CD4-positive, alpha-beta T cell treated with Interferon gamma for 1 hour (primary cell): ENCODE measurements at places on chromosomes 12 and 14.

DNA sequence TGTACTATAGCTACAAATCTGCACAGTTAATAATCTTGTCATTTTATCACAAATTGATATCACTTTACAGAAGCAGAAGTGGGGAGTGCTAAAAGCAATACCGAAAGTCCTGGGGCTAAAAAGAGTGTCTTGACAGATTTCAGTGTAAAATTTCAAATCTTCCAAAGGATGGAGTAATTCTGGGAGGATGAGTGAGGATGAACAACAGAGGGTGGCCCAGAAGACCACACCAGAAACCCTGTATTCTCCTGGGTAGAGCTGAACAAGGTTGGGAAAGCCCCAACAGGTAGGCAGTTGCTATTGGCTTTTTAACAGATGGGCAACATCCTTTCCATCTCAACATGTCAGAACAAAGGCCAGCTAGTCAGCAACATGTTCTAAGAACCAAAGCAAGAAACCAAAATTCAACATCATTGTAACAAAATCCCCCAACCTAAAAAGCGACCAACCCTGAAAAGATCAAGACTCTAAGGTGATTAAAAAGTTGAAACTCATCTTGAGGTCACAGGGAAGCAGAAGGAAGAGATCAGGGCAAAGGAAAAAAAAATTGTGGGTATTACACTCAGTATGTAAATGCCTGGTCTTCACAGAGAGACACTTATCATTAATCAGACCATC, 38.8 kb downstream of the CBX5 start:
- no peak for DNase-seq

DNA sequence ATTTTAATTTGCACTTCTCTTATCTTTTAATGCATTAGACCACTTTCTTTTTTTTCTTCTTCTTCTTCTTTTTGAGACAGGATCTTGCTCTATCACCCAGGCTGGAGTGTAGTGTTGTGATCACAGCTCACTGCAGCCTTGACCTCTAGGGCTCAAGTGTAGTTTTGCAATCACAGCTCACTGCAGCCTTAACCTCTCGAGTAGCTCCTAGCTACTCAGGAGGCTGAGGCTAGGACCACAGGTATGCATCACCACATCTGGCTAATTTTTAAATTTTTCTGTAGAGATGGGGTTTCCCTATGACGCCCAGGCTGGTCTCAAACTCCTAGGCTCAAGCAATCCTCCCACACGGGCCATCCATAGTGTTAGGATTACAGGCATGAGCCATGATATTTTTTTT, 12.7 kb downstream of the TMED8 start:
- DNase-seq: no peak

GRCh38 chr12:125152463-125152862, 87.2 kb downstream of the AACS start:
- no peak for DNase-seq

- no peak for DNase-seq
Measured at GRCh38 chr12:75613981-75614380, 102.6 kb upstream of the KRR1 start.

- DNase-seq: no peak
Measured at GRCh38 chr12:19244312-19244711, 114.8 kb downstream of the PLEKHA5 start.

DNA sequence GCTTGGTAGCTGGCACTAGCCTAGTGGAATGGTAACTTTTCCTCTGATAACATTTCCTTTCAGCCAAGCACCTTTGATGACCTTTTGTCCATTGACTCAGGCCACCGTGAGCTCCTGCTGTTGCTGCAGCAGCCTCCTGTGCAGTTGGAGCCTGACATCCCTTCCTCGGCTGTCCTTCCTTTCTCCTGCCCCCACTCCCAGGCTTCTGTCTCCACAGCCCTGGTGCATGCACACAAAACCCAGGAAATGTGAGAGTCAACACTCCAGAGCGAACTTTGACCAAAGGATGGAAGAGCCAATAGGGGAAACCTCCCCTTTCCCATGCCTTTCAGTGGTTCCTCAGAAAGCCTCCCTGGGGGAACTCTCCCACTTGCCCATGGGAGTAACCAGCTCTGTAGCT, 115.0 kb downstream of the TMEM260 start:
- DNase-seq: no peak

GRCh38 chr12:1575408-1576401, 18.7 kb downstream of the FBXL14 start:
- no peak for DNase-seq

DNA sequence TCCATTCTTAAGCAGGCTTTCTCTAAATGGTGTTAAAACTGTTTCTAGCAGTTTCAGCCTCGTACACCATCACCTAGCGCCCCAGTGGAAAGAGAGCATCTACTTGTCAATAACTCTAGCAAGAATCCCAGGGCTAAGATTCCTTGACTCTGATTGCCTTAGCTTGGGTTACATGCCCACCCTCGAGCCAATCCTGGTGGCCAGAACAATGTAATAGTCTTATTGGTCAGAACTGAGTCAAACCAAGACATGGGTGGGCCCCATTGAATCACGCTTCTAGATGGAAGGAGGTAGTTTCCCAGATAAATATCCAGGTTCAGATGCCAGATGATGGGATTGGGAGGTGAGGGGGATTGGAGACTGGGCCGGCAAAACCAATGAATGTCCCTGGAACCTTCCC, 55.9 kb upstream of the MED13L start:
- DNase-seq: no peak

- no peak for DNase-seq
Measured at GRCh38 chr14:32576088-32576795, 247.1 kb downstream of the AKAP6 start.

GRCh38 chr14:99247772-99248171, 24.2 kb downstream of the BCL11B start:
- DNase-seq: no peak

DNA sequence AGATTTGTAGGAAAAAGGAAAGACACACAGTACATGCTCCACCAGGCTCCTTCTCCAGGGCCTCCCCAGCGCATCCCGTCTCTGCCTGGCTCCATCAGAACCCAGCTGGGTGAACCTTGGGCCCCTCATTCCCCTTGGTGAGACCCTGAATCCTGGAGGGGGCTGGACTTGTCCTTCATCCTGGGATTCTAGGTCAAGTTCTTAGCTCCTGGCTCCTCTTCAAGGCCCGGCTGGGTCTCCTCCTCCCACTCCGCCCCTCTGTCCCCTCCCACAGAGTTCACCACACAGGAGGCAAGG, 49.2 kb downstream of the PSMA6 start:
- no peak for DNase-seq

GRCh38 chr12:91922139-91922538, 223.5 kb downstream of the BTG1 start:
- DNase-seq: no peak

DNA sequence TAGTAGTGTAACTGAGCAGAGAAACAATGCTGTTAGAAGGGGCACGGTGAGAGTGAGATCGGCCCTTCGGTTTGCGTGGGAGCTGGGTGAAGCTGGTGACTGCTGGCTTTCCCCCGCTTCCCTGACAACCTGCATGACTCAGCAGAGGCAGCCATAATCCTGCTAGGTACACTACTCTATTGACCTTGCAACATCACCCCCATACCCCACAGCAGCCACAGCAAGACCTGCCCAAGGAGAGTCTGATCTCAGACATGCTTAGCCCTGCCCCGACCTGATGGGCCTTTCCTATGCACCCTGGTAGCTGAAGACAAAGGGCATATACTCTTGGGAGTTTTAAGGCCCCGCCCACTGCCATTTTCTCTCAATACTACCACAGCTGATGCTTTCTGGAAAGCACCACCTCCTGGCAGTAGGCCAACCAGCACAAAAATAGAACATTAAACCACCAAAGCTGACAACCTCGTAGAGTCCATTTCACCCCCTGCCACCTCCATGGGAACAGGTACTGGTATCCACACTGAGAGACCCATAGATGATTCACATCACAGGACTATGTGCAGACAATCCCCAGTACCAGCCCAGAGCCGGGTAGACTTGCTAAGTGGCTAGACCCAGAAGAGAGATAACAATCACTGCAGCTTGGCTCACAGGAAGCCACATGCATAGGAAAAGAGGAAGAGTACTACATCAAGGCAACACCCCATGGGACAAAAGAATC, 75.9 kb upstream of the RGS6 start:
- DNase-seq: peak; percentile 19

DNA sequence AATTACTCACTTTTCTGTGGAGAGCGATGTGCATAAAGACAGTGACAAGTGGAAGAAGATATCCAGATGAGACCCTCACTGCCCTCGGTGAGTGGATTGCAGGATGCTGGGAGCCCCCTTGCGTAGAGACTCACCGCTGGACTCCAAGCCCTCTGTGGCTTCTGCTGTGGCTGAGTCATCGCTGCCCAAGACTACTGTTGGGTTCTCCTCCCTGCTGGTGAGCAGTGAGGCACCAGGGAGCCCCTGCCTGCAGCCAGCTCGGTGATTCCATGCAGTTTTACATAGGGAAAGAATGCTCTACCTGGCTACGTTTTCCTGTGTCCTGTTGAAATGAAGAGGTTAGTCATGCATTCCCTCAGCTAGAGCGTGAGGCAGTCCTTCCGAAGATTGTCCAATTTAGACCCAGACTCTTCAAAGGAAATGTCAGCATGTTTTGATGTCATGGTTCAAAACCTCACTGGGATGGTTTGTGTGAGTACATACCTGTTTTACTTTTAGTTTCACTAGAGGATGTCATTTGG, 28.2 kb downstream of the TRAF3 start:
- DNase-seq: peak; percentile 12

DNA sequence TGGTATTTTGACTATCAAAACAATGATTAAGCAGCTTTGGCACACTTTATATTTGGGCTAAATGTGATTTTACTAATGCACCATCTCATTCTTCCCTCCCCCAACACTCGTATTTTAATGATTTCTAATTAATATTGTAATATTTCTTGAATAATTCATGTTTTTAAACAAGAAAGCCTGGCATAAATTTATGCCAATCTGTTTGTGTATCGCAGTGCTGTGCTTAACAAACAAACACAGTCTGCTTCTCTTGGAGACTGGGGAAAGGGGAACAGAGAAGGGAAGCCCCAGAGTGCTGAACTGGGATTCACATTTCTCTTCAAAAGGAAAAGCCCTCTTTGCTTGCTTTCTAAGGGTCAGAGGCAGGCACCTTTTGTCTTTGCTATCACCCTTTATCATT, 496.9 kb upstream of the STXBP6 start:
- DNase-seq: no peak

- DNase-seq: no peak
Measured at GRCh38 chr14:101535701-101536207, 25.5 kb upstream of the DIO3 start.

DNA sequence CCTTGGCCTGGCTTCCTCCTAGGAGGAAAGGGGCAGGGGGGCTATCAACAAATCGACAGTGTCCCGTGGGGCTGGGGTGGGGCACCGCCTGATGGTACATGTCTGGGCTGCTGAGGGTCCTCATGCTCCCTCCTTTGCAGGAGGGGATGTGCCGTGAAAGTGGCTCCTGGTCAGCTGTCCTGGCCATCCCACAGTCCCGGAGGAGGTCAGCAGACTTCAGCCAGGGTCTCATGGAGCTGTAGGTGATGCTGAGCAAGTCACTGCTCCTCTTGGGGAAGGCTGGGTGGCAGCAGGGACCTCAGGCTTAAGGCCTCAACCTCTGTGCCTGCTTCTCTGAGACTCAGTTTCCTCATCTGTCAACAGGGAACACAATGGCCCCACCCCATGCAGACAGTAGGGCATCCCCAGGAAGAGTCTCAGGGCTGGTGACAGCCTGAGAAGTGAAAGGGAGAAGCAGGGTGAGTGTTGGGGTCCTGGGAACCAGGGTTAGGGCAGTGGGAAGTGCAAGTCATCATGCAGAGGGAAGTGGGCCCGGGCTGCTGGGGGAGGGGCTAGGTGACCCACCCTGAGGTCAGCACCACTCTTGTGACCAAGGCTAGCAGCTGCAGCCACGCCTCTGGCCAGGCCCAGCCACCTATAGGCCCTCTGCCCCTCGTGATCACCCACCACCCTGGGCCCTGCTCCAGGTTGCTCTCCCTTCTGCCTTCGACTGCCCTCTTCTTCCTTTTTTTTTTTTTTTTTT, 4.4 kb upstream of the TNFAIP2 start:
- peak; percentile 88 for DNase-seq

GRCh38 chr12:90292183-90292582, 583.5 kb upstream of the ATP2B1 start:
- DNase-seq: no peak

- no peak for DNase-seq
Measured at GRCh38 chr12:16857456-16857923, 251.5 kb upstream of the LMO3 start.

DNA sequence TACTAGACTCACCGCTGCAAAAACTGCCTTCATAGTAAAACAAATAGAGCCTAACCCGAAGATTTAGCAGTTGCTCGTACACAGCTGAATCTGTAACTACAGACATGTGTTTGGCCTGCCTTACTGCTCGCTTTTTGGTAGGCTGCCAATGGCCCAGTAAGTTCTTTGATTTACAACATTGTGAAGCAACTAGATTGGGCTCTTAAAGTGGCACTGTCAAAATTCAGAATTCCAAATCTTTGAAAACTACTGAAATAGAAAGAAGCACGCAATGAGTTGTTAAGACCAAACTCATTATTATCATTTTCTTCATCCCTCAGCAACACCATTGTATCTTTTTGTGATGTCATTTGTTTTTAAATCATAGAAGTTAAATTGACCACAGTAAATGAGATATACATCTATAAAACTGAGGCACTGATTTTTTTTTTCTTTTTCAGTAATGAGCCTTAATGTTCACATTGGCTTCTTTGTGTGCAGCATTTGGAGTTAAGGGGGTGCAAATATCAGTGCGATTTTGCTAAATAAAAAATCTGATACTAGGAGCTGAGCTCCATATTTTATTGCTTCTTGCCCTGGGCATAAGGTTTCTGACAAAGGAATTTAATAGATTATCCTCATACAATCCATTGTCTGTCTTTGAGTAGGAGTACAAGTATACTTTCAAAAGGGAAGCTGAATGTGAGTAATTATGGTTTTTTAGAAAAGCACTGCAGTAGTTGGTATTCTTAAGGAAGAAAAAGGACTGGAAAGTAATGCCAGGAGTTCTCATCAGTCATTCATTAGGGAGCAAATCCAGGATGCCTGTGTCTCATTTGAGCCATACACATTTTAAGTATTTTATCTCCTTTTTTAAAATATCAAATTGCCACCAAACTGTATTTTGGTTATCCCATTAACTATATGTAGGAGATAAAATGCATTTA, 138.5 kb downstream of the KICS2 start:
- DNase-seq: no peak

DNA sequence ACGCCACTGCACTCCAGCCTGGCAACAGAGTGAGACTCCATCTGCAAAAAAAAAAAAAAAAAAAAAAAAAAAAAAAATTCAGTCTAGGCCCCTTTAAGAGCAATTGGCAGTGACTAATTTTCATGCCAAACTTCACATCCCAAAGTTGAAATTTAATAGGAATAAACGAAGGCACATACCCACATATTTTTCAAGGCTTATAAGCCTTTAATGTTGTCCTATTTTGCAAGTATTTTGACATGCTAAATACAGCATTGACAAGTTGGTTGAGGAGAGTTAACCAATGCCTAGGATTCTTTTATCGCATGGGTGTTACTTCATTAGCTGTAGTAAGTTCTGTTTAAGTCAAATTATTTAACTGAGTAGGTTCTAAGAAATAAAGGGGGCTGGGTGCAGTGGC, 23.5 kb upstream of the HIP1R start:
- no peak for DNase-seq
